Peyer's patch (tissue), 4 donors: ENCODE measurements at places on chromosomes 7 and 10.
A peak's percentile ranks its signal among the peaks of the same experiment; 100 is the strongest.

- DNase-seq: no peak
These were observed 61.1 kb downstream of the GRK5 start for GRCh38 chr10:119268428-119268827.

- DNase-seq: peak; percentile 24
These were observed 284.3 kb downstream of the TCERG1L start for GRCh38 chr10:131027256-131027655.

GRCh38 chr10:114479836-114480235 is 75.5 kb upstream of the AFAP1L2 start:
- DNase-seq: no peak

- DNase-seq: no peak
These were observed 145.7 kb downstream of the EGFR start for GRCh38 chr7:55164527-55164926.

DNA sequence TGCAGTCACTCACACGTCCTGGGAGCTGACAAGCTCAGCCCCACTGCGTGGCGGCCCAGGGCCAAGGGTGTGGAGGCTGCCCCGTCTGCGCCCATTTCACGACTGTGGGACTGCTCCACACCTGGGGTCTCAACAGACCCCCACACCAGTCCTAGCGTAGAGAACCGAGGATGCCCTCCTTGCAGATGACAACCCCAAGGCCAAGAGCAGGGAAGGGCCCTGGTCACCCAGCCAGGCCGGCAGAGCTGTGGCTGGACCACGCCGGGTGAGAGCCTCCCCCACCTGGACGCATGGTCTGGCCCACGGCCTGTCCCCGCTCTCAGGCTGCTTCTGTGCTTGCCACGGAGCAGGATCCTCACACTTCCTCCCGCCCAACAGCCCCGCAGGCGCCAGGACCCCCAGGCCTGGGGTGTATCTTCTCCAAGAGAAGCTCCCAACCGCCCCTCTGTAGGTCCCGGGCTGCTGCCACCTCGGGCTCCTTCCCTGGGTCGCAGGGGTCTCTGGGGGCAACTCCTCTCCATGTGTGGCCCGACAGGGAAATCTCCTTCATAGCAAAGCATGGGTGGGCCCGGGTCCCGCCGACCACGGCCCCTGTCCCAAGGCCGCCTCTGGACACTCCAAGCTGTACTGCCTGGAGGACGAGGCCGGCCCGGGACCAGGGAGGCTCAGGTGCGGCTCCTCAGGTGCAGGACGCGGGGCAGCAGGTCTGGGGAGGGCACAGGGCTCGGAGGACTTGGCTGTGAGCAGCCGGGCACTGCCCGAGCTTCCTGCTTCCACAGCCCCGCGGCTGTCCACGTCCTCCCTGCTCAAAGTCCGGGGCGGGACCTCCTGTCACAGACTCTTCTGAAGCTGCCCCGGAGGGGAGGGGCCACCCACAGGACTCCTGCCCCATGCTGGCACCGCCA is 88.8 kb downstream of the FOXL3 start:
- DNase-seq: no peak

GRCh38 chr7:143437578-143437977 is 5.7 kb upstream of the TAS2R60 start:
- no peak for DNase-seq

DNA sequence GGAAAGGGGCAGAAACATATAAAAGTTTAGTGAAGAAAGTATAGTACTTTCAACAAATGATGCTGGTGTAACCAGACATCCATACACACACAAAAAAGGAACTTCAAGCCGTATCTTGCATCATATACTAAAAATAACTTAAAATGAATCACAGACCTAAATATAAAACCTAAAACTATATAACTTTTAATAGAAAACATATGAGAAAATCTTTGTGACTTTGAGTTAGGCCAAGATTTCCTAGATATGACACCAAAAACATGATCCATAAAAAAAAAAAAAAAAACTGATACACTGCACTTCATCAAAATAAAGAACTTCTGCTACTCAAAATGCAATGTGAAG is 40.9 kb downstream of the NUDCD3 start:
- no peak for DNase-seq

DNA sequence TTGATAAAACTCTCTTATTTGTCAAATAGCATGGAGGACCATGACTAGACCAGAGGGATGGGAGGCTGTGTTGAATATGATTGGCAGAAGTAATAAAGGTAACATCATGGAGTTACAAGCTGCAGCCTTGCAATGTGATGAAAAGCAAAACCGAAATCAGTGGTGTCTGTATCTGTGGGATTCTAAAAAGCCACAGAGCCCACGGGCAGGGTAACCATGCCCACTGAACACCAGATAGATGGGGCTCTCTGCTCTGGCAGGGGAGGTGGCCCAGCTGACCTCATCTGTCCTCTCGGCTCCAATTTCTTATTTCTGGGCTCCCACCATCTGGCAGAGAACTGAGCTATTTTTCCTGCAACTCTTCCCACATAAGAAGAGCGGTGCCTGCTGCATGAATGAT is 1072.2 kb downstream of the GATA3 start:
- no peak for DNase-seq

DNA sequence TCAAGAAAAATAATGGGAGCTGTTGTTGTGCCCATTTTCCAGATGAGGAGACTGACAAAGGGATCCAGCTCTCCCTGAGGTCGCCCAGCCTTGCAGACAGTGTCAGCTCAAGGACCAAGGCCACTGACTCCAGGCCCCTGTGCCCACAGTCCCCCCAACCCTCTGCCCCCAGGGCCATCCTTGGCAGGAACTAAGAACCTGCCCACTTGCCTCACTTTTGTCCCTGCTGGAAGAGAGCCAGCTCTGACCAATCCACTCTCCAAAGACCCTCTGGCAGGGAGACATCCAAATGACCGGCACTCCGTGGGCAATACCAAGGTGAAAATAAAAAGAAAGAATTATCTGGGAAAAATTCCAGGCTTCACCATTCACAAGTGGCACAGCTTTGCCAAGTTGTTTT is 101.3 kb downstream of the TCERG1L start:
- DNase-seq: no peak

DNA sequence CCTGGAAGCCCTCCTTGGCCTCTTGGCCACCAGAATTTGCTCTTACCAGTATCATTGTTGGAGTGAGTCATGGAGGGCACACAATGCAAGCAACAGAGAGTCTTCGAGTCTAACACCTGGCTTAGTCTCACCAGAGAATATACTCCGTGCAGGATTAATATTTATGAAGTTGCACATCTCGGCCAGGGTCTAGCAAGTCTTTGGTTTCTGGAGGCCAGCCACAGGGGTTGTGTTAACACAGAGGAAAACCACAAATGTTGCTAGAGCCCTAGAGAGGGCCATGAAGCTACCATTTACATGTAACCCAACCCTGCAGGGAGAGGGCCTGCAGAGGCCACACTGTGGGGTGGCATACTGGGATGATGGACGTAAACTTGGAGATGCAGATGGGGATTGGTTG is 71.8 kb downstream of the MTPN start:
- no peak for DNase-seq
